Activated T-cell treated with anti-CD3 and anti-CD28 coated beads, Interleukin-2, amount 50 U/mL, for 48 hours (primary cell): ENCODE measurements at places on chromosomes 6 and 20.

DNA sequence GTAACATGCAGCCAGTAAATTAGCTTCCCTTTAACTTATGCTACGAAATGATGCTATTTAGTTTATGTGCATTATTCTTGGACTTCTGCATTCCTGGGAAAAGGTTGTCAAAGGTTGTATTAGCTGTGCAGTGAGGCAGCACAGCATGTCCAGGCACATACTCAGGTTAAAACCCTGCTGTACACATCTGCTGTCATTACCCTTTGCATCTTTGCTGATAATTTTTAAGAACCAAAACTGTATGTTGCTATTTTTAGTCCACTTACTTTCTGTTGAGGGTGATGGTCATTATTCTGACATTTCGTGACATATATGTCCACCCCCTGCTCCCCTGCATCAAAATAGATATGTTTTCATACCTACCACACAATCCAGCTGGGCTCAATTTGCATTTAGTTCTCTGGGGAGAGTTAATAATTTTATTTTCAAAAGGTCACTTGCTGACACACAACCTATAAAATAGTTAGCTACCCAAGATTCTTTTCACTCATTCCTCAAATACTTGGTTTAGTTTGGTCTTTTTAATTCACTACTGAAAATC is 142.5 kb upstream of the SPACA1 start:
- DNase-seq: no peak

DNA sequence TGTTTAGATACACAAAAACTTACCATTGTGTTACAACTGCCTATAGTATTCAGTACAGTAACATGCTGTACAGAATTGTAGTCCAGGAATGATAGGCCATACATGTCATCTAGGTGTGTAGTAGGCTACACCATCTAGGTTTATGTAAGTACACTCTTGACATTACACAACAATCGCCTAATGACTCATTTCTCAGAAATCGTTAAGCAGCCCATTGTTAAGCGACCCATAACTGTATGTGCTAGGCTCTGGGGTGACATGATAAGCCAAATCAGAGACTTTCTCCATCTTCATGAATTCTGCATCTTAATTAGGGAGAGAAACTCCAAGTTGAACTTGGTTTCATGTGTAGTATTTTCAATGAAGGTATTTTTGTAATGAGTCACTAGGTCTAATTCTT is 17.2 kb downstream of the STK35 start:
- DNase-seq: no peak

DNA sequence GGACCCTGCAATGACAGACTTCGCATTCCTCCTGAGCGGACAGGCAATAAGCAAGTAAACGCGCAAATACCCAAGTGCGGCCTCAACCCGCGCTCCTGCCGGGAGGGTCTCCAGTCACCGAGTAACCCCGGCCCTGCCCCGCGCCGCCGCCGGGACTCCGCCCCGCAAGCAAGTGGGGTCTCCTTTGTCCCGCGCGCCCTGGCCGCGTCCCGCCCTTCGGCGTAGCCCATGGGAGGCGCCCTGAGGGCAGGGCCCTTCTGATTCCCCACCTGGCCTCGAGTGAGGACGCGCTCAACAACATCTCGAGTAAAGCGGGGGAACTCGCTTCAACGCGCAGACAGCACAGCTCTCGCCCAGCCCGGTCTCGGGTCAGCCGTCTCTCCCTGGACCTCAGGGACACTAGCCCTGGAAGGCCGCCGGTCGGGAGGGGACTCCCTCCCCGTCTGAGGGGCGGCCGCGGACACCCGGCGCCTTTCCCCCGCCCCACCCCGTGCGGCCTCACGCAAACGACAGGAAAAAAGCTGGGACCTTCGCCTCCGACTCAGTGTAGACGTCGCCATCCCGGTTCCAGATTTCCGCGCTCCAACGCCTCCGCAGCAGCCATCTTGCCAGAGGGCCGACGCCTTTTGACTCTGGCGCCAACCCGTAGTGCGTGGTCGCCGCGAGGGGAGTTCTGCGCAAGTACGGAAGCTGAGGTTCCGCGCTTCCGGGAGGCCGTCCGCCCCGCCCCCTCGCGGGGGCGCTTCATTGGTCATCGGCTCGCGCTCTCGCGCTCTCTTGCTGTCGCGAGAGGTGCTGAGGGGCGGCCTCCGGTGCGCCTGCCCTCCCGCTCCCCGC is 461 bp upstream of the GID8 start:
- DNase-seq: peak; percentile 98

DNA sequence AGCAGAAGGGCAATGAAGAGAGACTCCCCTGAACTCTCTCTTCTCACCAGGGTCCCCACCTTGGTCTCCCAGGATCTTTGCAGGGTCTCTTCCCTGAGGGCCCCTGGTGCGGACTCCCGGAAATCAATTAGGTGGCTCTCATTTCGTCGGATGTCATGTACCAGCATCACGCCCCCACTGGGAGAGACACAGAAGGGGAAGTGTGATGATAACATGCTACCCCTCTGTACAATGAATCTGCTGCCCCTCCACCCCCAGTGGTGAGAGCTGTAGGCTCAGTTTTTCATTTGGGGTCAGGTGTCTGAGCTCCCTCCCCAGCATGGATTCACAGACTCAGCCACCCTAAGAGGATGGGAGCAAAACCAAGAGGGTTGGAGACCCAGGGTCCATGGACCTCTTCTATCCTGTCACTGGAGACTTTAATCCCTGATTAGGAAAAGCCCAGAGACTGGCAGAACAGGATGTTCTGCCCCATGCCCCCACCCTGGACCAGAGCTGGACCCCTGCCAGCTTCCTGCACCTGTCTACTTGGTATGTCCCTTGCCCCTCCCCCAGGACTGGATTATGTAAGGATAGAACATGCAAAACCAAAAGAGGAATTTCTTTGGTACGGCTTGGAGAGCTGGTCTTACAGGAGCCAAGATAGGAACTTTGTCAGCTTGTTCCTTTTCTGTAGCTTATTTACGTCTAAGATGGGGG is 11.1 kb downstream of the GGT7 start:
- DNase-seq: no peak

GRCh38 chr20:34403908-34404307 is 40.8 kb downstream of the ITCH start:
- DNase-seq: no peak

DNA sequence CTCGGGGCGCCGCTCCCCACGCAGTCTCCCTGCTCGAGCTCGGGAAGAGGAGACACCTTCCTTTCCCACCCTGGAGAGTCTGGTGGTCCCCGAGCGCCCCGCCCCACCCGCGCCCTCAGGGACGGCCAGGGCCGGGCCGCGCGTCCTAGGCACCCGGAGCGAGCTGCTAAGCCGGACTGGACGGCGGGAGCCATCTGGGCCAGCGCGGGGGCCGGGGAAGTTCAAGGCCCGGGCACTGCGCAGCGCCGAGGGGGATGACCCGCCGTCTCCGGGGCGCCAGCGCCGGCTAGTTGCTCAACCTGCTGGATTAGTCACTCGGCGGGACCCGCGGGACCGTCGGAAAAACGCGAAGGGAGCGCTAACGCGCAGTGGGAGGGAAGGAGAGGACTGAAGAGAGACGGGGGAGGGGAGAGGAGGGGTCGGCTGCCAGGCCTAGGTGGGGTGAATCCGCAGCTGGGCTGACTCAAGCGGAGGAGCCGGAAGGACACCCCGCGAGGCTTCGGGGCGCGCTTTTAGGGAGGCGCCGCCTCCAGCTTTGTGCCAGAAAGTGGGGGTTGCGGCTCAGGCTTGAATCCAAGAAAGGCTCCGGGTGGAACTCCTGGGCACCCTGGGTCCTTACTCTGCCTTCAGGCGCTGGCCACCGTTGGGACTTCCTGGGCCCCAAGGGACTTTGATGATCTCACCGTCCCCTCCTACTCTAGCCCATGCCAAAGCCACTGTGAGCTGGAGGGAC is 75.7 kb upstream of the FOXP4 start:
- DNase-seq: peak; percentile 45

- DNase-seq: no peak
Observed at GRCh38 chr6:130362128-130362527, 3.7 kb upstream of the TMEM200A start.

GRCh38 chr6:131532580-131533039 is 40.4 kb upstream of the ARG1 start:
- DNase-seq: peak; percentile 66
